A549 (cell line): ENCODE measurements at places on chromosomes 13 and 19. TPM values are rescaled to one million over a fixed set of nuclear protein-coding genes. Genes with fewer than 3 reads are reported as not detected.

DNA sequence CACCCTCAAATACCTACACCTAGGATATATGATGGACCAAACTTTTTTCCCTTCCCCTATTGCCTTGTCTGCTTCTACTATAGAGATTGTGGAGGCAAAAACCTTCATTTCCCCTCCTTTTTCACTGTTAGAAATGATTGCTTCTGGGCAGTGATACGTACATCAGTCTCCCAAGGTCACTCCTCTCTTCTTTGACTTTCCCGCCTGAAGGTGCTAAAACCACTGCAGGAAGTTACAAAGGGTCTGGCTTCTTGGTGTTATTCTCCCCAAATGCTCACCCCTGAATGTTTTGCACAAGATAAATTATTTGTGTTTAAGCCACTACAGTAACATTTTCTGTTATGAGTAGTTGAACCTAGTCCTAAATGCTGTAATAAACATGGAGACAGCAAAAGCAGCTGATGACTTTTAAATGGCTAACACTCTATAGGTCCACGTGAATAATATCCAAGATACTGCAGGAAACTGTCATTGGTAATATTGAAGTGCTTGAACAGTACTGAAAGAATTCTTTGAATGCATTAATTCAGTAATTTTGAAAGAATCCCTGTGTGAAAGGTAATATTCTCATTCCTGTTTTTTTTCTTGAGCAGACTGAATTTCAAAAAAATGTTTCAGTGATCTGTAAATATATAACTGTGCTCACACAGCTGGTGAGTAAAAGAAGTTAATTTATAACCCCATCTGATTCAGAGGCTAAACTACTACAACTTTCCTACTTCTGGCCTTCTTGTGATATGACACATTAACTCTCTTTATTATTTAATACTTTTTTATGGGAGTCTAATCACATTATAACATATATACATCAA, 865.1 kb downstream of the EFNB2 start:
- DNase-seq: no peak

Gene APOE
- polyA plus RNA-seq: 16.2 to 31.9 TPM (median 20.2 TPM) in 3 replicates

Gene CBY2
- polyA plus RNA-seq: not detected in 3 replicates

DNA sequence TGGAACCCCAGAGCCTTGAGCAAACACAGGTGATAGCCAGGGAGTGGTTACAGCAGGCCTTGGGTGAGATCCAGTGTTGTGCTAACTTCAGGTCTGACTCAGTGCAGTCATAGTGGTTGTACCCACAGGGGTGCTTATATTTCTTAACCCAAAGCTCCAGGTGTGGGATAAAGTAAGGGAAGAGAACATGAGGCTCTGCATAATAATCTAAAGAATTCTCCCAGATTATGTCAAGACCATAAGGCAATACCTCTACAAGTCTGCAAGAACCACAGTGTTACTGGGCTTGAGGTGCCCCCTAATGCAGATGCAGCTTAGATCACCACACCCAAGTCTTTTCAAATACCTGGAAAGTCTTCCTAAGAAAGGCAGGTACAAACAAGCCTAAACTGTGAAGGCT, 485.4 kb downstream of the RFC3 start:
- no peak for DNase-seq

DNA sequence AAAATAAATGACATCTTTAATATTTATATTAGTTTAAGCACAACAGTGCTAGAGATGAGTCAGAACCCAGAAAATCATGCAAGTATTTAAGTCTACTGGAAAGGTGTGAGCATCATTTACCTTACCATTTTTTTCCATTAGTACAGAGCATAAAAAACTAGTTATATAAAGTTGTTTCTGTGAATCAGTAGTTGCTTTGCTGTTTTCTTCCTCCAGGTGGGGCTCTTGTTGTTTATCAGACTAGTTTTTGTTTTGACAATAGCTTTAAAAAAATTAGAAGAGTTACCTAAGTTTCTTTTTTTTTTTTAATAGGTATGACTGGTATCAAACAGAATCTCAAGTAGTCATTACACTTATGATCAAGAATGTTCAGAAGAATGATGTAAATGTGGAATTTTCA, 12.7 kb downstream of the SUGT1 start:
- peak; percentile 10 for DNase-seq

DNA sequence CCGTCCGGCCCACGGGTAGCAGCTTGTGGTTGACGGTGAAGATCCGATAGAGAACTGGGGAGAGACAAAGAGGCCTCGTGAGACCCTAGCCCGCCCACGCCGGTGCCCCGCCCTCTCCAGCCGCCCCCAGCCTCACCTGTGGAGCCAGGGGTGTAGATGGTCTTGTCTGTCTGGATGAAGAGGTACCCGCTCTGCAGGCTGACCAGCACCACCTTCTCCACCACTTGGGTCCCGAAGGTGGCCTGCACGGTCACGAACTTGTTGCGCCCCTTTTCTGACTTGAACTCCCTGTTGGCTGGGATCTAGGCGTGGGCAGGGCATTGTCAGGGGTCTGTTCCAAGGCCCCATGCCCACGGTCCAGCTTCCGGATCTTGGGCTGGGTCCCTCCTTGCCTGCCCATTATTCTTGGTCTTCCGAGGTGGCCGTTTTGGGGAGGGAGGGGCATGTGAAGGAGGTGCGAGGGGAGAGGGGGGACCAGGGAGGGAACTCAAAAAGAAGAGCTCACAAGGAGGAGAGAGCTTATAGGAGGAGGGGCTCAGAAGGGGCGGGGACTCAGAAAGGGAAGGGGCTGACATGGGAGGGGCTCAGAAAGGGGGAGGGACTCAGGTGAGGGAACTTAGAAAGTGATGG, 2.2 kb downstream of the C3 start:
- DNase-seq: no peak

Gene KCNJ14
- 1.3 to 1.4 TPM (median 1.3 TPM) in 3 replicates for polyA plus RNA-seq

DNA sequence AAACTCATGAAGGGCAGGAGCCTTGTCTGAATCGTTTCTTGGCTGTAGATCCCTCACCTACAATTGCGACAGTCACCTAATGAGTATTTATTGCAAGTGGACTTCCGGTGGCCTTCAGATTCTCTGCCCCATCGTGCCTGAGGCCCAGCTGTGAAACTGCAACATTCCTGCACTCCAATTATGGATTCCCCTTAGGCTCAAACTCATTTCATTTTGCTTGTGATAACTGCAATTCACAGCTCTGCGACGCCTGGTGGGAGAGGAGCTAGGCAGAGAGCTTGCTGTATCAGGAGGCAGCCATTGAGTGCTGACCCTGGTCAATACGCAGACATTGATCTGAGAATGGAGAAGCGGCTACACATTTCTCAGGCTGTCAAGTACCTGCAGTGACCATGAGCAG, 59.0 kb downstream of the CCDC70 start:
- DNase-seq: no peak

GRCh38 chr13:29369060-29369743, 226.3 kb downstream of the SLC7A1 start:
- no peak for DNase-seq

DNA sequence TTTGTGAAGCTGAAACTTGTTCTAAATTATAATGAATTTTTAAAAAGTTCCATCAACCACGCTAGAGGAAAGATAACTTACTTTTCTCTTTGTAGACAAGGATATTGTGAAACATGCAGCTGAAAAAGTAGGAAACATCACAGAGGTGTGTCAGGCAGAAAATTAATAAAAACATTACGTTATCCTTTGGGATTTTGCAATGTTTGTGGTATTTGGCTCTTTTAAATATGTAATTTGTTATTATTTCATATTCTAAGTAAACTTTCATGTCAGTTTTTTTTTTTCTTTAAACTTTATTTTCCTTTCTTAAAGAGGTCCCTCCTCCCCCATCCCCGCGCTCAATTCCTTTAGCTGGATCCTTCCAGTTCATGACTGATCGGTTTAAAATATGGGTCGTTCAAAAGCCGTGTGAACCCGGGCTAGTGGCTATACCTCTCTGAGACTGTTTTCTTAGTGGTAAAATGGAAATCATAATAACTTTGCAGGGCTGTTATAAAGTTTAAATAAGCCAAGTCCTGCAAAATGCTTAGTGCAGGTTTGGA, 740 bp upstream of the CCDC61 start:
- no peak for DNase-seq

GRCh38 chr19:54952591-54953344, 5.4 kb upstream of the NLRP7 start:
- DNase-seq: peak; percentile 46

GRCh38 chr13:43054803-43055802, 31.7 kb downstream of the DNAJC15 start:
- DNase-seq: peak; percentile 10

DNA sequence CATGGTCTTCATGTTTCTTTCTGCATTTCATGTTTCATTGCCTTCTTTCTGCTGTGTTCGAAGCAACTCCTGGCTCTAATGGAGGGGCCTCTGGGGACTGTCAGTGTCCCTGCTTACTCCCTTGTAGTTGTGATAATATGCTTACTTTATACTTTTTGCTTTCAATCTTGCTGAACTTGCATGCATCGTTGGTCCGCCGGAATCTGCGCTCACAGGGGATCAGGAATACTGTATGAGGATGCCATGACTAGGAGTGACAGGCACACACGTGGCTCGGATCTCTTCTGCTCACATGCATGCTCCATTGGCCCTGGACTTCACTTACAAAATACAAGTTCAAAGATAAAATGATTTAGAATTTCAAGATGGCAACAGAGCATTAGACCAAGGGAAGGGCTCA, 108.8 kb downstream of the SIPA1L3 start:
- DNase-seq: no peak
